Hematopoietic multipotent progenitor cell treated with erythropoietin and hydrocortisone succinate and interleukin-3 and kit ligand, for 15 days (in vitro differentiated cells): ENCODE measurements at places on chromosomes 3 and 15.

DNA sequence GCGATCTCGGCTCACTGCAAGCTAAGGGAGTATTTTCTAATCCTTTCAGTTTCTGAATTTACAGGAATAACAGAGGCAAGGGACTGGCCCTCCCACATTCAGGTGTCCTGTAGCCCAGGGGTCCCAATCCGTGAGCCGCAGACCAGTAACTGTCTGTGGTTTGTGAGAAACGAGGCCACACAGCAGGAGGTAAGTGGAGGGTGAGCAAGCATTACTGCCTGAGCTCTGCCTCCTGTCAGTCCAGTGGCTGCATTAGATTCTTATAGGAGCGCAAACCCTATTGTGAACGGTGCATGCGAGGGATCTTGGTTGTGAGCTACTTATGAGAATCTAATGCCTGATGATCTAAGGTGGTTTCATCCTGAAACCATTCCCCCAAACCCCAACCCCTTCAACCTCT lies 5.0 kb upstream of the IL17RC start:
- no peak for DNase-seq

DNA sequence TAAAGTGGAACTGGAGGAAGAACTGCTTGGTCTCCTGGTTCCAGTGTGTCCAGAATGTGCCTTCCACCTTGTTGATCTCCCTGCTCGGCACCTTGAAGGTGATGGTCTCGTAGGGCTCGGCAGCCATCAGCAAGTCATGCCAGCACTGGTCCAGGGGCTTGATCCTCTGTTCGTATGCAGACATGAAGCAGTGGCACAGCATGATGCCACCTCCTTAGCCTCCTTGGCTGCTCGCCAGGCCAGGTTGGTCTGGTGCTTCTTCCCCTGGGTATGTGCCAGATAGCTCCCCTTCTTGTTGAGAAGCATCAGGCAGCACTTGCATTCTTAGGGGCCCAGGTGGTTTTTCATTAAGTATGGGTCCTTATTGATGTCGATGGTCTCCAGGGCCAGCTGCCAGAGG lies 17.8 kb upstream of the TXNRD3 start:
- DNase-seq: no peak

DNA sequence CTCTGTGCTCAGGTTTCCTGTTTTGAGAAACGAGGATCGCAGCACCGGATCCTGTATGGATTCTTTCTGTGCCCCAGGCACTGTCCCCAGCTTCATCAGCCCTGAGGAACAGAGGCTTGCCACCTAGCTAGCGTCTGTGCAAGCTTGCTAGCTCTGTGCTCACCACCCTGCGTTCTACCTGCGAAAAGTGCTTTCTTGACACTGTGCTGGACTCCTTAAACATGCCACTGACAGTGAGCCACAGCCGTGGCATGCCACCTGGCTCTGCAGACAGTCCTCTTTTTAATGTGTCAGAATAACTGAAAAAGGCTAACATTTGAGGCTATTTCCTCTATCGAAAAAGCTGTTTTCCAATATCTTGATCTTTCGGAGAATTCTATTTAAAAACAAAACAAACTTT lies 1.4 kb downstream of the PGPEP1L start:
- no peak for DNase-seq

GRCh38 chr15:58918239-58918638 lies 15.2 kb downstream of the SLTM start:
- DNase-seq: no peak

GRCh38 chr15:71649894-71650293 lies 160.5 kb upstream of the NR2E3 start:
- no peak for DNase-seq

GRCh38 chr15:74272812-74273211 lies 36.7 kb downstream of the CCDC33 start:
- no peak for DNase-seq

- DNase-seq: no peak
Measured at GRCh38 chr15:49844390-49844789, 223.5 kb downstream of the DTWD1 start.

DNA sequence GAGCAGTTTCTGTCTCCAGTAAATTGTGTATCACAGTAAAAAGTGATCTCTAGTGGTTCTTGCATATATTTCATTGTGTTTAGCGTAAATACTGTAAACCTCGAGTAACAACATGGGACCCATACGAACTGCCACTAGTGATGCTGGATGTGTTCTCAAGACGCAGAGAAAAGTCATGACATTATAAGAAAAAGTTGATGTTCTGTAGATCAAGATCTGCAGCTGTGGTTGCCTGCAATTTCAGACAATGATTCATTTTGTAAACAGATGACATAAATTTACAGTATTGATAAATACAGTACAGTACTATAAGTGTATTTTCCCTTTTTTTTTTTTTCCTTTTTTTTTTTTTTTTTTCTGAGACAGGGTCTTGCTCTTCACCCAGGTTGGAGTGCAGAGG lies 100.1 kb downstream of the DPH6 start:
- DNase-seq: no peak

DNA sequence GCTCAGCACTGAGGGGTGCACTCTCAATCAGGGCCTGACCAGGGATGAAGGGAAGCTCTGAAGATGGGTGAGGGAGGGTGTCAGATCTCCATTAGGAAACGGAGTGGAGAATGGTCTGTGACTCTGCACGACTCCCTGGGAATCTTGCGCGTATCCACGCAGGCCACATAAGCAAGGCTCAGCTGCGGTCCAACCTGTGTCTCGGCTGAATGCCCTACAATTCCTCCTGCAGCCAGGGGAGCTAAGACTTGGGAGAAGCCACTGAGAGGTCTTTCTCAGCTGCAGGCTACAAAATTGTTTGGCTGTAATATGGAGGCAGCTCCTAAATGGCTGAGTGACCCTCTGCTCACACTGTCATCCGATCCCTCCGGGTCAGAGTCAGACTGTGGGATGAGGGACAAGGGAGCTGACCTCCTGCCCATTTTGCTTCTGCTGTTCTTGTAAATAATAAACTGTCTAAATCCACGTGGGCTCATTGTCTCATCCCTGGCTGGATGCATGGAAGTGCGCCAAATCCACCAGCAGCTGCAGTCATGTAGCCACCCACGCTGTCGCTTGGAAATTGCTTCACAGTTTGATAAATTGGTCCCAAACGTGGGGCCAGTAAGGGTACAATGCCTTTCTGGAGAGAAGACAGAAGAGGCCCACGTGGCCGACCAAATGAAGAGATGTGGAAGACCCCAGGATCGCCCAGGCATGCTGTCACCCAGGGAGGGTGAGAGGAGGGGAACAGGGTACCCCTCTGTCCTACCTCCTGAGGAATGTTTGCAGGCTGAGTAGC lies 30.5 kb downstream of the ALS2CL start:
- DNase-seq: no peak

GRCh38 chr3:168085491-168086119 lies 10.1 kb downstream of the GOLIM4 start:
- no peak for DNase-seq

DNA sequence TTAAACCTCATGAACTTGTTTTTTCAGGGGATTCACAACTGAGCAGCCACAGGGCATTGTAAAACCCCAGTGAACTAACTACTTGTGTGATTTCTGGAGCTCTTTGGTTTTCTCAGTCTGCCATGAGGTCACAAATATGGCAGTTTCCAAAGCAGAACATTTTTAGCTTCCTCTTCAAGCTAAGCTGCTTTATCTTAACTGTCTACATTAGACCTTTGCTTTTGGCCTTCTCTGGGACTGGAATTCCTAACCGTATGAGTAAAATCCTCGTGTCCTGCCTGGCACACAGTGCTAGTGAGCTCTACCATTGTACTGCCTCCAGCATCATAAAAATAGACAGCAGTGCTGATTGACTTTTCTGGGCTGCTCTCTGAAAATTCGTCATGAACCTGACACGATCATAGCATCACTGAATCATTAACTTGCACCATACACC lies 22.1 kb downstream of the CDIN1 start:
- no peak for DNase-seq
